ENCODE measurements at places on chromosomes 3 and 15.
A peak's percentile ranks its signal among the peaks of the same experiment; 100 is the strongest.

GRCh38 chr15:33047077-33047476 lies 147.4 kb downstream of the FMN1 start:
- no peak for DNase-seq

DNA sequence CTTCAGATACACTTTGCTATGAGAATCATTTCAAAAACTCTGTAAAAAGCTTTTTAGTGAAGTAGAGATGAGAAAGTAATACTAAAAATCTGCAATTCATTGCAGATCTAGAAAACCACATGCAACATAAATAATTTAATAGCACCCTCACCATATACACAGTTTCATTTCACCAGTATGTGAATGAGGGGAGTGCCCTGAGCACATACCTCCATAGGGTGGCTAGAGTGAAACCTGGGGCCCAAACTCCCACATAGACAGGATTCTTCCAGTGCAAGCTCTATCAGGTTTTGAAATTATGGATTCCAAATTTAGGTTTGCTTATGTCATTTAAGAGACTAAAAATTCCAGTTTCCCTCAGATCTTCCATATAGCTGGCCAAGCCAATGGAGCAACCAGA lies 973.4 kb upstream of the CFAP20DC start:
- DNase-seq, result no peak

DNA sequence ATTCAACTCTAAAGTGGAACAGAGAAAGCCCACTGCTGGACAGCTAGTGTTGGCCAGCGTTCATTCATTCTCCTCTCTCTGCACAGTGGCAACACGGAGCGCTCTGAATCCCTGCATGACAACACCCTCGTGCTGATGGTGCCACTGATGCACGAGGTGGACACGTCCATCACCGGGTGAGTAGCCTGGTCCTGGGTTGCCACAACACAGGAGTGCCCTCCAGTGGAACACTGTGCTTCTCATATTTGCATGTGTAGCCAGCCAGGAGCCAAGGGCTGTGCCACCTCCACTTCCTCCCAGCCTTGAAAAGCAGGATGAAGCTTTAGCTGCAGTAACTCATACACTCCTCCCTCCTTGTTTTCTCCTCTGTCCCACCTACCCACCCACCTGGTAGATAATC lies 120.0 kb upstream of the CTDSPL start:
- DNase-seq, result no peak

DNA sequence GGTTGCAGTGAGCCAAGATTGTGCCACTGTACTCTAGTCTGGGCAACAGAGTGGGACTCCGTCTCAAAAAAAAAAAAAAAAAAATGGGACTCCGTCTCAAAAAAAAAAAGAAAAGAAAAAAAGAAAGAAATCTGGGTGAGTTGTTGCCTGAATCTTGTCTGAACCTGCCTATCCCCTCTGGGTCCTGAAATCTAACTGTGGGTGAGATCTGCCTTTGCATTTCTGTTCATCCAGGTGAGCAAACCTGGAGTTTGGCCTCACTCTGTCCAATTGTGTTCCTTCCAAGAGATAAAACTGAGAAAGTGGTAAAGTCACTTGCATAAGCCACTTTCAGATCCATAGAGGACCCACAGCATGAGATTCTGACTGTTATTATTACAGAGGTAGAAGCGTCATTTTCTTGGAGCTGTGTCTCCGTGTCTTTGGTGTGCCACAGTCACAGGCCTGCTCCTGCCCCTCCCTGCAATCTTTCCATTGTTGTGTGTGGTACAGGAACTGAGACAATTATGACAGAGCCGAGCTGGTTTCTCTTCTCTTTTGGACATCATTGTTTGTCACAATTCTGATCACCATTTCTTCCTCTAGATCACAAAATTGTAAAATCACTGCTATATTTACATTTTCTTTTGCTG lies 235.9 kb downstream of the LPP start:
- DNase-seq, result no peak

GRCh38 chr15:90001062-90001682 lies at the start of gene ZNF710:
TSS of gene ZNF710 (plus strand) at chr15:90001324. CDS start at chr15:90067138, 65,814 bp downstream.
- DNase-seq, result peak; percentile 69

DNA sequence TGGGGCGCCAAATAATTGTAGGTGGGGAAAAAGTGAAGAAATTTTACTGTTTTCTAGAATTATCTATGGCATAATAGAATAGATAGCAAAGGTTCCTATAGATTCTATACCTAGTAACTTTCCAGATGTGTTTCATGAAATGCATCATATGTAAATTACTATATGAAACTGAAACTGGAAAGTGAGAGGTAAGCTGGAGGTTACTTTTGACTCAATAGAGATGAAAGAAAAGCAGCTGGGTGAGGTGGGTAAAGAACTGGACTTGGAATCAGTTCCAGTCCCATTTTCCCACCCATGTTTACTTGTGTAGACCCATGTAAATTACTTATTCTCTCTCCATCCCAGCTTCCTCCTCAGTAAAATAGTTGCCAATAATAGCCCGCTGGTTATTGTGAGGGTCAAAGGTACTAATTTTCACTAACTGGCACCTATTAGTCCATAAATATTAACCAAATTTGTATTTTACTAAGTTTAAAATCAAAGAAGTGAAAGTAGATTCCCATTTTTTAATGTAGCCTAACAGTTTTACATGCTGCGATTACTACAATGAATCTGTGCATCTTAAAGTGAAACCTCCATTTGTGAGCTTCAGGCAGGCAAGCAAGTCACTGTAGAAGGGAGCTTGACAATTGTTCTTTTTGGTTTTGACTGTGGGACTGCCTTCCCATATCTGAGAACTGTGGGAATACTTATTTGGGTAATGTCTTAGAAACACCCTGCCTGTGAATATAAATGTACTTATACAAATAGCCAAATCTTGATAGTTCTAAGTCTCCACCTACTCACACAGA lies 312.1 kb downstream of the SLC9A9 start:
- DNase-seq, result no peak

DNA sequence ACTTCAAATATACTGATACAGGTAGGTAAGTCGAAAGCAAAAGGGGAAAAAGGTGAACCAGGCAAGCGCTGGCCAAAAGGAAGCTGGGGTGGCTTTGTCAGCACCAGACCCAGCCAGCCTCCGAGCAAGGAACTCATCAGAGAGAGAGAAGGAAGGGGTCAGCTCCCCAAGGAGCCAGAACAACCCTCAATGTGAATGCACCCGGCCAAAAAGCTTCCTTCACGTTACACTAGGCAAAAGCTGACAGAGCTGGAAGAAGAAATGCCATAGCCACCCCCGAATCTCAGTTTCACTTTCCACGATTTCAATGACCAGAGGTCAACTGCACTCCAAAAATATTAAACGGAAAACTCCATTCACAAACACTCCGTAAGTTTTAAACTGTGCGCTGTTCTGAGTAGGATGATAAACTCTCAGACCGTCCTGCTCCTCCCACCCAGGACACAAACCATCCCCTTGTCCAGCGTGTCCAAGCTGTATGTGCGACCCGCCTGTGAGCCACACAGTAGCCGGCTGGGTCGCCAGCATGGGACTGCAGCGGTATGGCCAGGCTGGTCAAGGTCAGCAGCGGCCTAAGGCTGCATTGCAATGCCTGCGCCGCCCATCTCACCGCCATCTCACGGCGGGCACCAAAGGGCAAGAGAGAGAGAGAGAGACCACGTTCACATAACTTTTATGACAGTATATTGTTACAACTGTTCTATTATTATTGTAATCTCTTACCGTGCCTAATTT lies 29.7 kb downstream of the CYFIP1 start:
- no peak for DNase-seq

DNA sequence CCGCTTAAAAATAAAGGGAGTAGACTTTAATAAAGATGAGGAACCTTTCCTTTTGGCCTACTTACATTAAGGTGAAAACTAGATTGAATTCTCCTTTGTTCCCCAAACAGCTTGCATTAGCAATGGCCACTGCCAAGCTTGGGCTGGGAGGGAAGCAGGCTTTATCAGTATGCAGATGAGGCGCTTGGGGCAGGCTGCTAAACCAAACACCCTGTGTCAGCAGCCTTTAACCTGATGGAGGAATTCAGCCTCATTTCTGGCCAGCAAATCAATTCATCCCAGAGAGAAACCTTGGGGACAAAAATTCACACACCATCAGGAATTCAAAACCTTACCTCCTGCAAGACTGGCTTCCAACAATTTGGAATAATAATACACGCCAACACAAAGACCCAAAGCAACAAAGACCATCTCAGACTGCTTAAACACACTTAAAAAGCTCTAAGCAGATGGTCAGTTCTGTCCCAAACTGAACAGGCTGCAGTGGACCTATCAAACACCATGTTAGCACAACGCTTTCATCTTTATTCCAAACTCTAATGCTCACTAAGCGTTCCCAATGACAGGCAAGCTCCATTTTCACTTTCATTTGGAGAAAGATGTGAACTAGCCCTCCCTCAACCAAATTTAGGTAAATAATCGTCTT lies 255.1 kb upstream of the CMC1 start:
- DNase-seq, result peak; percentile 69

DNA sequence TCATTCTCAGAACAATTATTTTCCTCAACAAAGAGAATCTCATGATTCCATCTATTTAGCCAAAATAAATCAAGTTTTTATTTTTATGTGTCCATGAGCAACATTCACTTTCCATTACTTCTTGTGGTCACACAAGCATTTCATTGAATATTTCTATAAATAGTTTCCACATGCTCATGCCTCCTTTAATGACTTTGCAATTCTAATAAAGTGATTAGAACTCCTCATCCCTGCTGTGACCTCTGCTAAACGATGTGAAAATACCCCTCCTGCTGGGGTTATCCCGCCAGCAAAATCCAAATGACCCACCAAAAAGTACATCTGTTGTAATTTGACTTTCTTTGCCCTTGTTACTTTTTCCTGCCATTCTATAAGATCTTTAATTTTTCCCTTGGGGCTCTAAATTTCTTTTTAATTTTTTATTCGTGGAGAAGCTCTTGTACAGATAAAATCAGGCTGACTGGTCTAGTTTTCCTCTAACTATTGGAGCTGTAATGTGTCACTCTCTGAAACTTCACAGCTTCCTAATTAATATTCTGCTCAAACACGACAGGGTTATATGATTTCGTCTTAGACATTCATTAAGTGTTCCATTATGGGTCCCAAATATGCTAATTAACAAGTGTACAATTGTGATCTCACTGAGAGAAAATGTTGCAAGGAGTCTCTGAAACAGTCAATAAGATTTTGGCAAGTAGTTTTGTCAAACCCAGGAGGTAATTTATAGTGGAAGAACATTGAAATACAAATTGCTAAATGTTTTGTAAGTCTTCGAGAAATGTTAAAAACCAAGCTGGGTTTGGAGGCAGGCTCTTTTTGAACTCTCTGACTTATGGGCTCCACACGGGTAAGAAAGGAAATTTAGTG lies 533.1 kb upstream of the NAALADL2 start:
- DNase-seq, result no peak

- peak; percentile 67 for DNase-seq
Observed at GRCh38 chr3:184563561-184563925, 2.0 kb downstream of the EPHB3 start.

GRCh38 chr15:45276831-45277230 lies 24.8 kb downstream of the SLC28A2 start:
- DNase-seq, result no peak

GRCh38 chr3:190616637-190617036 lies 102.8 kb downstream of the IL1RAP start:
- DNase-seq, result no peak

GRCh38 chr3:167653155-167653554 lies 587 bp downstream of the WDR49 start:
- DNase-seq, result no peak

- DNase-seq, result no peak
Observed at GRCh38 chr3:23659274-23659673, 146.5 kb upstream of the UBE2E1 start.

- DNase-seq, result peak; percentile 79
Observed at GRCh38 chr3:196202516-196202970, 8.7 kb downstream of the ZDHHC19 start.

GRCh38 chr3:192494174-192494573 lies 233.2 kb downstream of the FGF12 start:
- DNase-seq, result no peak

DNA sequence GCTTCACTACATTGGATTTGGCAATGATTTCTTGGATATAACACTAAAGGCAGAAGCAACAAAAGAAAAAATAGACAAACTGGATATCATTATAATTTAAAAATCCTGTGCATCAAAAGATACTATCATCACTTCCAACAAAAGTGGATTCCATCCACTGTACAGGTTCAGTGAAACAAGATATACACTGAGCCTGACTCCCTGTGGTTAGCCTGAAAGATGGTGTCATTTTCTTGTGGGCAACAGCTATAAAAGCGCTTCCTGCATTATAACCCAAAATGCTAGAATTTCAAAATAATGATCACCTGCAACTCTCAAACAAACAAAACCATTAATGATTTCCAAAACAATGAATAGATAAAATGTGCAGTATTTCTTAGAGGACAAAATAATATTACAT lies 39.6 kb upstream of the TBC1D23 start:
- DNase-seq, result no peak

- peak; percentile 46 for DNase-seq
Observed at GRCh38 chr15:37101980-37102304, 1.6 kb upstream of the MEIS2 start.

GRCh38 chr3:119170821-119171220 lies 2.6 kb upstream of the UPK1B start:
- DNase-seq, result no peak

DNA sequence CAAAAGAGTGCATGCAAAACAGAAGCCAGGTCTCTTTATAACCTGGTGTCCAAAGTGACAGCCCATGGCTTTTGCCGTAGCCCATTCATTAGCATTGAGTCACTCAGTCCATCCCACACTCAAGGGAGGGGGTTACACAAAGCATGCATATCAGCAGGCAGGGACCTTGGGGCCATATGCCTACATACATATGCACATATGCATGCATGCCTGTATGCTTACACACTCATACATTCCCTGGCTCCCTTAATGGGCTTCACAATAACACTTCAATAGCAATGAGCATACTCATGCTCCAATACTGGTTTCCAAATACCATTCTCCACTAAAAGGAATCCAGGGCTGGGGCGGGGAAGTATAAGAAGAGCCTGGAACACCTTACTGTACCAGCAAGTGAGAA lies 22.0 kb downstream of the TRPM1 start:
- DNase-seq, result peak; percentile 53

DNA sequence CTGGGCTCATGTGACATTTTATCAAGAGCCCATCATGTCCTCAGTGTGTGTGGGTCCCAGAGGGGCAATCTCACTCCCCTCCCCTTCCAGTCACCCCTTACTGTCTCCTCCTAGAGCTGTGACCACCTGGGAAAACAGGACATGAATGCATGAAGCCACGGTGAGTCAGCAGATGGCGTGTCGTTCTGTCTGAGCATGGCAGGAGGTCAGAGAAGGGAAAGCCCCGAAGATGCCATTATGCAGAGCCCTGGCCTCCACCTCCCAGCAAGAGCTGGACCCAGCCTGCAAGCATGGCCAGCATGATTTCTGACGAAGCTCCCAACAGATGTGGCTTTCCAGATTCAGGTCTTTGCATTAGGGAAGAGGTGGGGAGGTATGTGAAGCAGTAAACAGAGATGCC lies 118.5 kb downstream of the TLE3 start:
- peak; percentile 46 for DNase-seq
